ENCODE measurements at places on chromosomes 11 and 22.

- DNase-seq = no peak
Observed at GRCh38 chr22:30643055-30643875, 7.7 kb downstream of the SLC35E4 start.

GRCh38 chr22:17647991-17648390 is 9.4 kb downstream of the BCL2L13 start:
- DNase-seq = no peak

- DNase-seq = no peak
Observed at GRCh38 chr11:76663486-76663810, 7.1 kb downstream of the LRRC32 start.

DNA sequence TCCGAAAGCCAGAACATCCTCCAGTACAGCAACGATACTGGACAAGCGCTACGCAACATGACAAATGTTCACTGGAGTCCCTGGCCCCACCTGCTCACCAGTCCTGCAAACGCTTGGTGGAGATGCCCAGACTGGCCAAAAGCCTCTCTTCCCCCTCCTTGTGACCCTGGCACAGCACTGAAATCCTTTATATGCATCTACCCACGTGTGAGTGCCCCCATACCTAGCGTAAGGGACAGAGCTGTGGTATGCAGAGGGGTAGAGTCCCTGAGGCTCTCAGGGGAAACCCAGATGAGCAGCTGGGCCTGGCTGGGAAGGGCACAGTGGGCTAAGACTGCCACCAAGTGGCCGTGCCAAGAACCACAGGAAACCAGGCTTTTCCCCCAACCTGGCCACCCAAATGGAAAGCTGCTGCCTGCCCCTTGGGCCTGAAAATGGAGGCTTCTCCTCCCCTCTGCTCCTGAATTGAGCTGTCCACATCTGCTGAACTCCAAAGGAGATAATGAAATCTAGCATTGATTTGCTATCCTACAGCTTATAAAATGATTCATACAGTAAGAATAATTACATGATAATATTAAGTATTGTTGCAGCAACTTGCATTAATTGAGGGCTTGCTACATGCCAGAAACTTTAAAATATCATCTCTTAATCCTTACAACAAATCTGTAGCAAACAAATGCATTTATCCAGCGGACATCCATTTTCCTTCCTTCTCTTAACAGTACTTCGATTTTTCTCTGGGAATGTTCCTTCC is 24.8 kb upstream of the TTC12 start:
- peak; percentile 50 for DNase-seq

DNA sequence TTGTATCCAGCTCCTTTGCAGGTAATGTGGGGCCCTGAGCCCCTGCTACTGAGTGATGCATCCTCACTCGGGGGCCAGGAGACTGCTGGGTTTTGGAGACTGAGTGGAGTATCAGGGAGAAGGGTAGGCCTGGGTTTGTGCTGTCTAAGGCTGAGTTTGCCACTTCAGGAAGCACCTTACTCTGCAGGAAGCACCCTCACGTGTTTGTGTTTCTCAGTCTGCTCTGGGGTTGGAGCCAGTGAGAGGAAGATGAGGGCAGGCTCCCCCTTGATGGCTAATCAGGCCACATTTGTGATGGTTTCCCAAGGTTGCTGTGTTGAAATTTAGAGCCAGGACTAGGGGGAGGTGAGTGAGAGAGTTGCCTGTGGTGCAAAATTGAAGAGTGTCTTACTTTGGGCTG is 13.7 kb upstream of the THY1 start:
- no peak for DNase-seq

GRCh38 chr11:33867996-33868646 is 23.8 kb downstream of the LMO2 start:
- DNase-seq = no peak

DNA sequence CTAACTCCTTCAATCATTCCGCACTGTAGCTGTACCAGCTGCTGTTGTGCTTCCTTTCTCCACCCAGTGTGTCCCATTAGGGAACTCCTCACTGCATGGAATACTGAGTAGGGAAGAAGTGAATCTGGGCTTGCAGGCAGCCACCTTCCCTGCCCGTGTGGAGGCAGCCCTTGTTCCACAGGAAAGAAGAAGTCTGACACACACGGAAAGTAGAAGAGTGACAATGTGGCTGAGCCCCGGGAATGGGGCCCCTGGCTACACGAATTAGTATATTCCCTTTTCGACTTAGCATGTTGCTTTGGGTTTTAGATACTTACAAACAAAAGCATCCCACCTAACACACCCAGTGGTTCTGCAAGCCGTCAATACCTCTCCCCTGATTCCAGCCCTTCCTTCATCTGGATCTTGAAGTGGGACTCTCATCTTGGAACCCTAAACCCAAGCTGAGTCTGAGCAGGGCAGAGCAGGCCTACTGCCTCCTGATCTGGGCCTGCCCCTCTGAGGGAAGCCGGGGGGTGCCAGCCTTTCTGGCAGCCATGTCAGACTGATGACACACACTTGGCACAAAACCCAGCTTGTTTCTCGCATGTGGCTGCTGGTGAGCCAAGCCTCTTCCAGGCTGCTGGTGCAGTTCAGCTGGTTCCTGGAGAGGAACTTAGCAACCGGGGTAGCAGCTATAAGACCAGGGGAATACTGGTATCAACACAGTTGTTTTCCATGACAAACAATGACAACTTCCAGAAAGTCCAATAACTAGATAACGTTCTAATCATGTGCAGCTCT is 71.6 kb downstream of the C11orf58 start:
- no peak for DNase-seq

- DNase-seq = no peak
Observed at GRCh38 chr11:75223954-75224643, 16.5 kb upstream of the TPBGL start.

DNA sequence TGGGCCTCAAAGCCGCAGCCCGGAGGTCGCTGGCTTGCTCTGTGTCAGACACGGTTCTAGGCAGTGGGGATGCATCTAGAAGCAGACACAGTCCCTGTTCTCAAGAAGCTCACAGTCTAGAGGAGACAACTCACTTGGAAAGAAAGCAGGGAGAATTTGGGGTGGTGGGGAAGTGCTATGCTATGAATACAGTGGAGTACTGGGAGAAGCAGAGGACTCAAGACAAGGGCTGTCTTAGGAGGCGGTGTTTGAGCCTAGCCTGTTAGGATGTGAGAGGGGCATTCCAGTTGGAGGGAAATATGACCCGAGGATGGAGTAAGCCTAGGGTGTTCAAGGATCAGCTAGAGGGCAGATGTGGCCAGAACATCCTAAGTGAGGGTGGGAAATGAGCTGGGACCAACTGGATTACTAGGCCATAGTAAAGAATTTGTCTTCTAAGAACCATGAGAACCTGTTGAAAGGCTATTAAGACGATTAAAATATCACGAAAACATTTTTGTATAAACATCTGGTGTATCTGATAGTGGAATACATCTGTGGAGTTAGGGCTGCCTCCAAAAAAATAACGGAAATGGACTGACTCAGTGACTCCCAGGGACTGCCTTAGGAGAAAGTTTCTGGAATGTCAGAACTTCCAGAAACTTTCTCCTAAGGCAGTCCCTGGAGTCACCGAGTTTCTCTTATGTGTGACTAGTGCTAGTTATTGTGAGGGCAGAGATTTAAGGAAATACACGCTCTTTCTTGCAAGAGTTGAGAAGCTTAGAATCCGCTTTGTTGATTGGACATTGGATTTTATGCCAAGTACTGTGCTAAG is 1.1 kb upstream of the PITPNB start:
- DNase-seq = no peak

DNA sequence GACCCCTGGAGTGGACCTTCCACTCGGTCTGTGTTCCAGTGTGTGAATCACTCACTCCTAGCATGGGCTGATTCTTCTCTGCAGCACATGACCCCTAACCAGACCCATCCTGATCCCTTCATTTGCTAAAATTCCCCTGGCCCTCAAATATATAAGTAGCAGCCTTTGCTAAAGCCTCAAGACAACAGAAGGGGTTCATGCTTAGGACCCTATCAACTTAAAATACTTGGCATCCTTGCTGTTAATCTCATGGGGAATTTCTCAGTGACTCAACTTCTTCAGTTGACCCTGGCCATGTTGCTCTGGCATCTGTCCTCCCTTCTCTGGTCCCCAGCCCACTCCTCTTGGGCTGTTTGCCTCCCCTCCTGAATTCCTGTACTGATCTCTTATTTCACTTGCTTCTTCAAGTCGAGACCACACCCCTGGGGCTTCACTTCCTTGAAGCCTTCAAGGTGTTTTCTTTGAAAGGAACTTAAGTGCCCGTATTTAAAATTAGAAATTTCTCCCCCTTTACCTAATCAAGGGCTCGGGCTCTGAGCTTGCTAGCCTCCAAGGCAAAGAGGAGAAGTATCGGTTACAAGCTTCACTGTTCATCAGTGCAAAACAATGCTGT is 23.6 kb downstream of the NNMT start:
- DNase-seq = no peak

DNA sequence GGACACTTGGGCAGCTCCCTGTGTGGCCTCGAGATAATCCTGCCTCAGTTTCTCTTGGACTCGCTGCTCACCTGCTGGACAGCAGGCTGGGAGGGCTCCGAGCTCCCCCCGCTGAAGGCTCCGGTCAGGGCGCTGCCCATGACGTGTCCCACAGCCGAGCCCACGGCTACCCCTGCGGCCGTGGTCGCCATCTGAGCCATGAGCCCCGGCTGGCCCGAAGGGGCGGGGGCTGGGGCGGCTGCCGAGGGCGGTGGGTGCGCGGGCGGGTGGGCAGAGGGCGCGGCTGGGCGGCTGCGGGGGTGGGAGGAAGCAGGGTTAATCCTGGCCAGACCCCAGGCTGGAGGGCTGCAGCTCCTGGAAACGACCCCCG is 484 bp downstream of the CHCHD10 start:
- DNase-seq = no peak

GRCh38 chr22:26707581-26707980 is 50.2 kb downstream of the MIAT start:
- DNase-seq = no peak

- DNase-seq = no peak
Observed at GRCh38 chr11:124096364-124096763, 18.9 kb upstream of the VWA5A start.

- DNase-seq = no peak
Observed at GRCh38 chr22:25970999-25971811, 198.1 kb upstream of the SEZ6L start.

DNA sequence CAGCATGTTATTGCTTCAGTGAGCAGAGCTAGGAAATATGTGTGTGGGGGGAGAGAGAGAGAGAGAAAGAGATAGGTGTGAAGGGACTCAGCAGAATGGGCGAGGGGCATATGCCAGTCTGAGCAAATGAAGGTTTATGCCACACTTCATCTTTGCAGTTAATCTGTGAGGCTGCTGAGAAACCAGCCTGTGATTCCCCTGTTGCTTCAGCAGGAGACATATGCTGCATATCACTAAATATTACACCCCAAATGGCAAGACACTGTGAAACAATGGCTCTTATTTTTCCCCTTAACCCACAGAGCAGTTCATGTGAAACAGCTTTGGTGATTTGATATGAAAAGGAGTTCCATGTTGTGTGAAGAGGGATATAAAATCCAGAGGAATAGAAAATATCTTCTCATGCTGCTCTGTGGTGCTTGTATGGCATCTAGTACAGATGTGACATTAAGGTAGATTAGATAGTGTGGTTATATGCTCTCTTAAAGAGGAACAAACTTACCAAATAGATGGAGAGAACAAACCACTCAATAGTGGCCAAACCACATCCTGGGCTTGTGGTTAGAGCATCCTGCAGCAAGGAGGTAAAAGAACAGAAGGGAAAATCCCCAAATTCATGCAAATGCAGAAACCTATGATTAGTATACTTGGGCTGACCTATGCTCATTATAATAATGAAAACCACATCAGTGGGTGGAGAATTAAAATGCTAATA is 864.2 kb downstream of the FAM181B start:
- peak; percentile 36 for DNase-seq

- no peak for DNase-seq
Observed at GRCh38 chr11:131207901-131208300, 162.5 kb upstream of the NTM start.

DNA sequence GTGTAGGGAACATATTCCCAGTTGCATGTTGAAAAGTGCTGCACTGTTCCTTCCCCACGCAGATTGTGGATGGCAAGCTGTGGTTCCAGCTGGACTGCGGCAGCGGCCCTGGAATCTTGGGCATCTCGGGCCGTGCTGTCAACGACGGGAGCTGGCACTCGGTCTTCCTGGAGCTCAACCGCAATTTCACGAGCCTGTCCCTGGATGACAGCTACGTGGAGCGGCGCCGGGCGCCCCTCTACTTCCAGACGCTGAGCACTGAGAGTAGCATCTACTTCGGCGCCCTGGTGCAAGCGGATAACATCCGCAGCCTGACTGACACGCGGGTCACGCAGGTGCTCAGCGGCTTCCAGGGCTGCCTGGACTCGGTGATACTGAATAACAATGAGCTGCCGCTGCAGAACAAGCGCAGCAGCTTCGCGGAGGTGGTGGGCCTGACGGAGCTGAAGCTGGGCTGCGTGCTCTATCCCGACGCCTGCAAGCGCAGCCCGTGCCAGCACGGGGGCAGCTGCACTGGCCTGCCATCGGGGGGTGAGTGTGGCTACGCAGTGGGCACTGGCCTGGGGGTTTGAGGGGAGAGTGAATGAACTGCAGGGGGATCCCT is 102.7 kb upstream of the MTNR1B start:
- no peak for DNase-seq

- no peak for DNase-seq
Observed at GRCh38 chr22:17161991-17162390, 2.9 kb upstream of the HDHD5 start.

DNA sequence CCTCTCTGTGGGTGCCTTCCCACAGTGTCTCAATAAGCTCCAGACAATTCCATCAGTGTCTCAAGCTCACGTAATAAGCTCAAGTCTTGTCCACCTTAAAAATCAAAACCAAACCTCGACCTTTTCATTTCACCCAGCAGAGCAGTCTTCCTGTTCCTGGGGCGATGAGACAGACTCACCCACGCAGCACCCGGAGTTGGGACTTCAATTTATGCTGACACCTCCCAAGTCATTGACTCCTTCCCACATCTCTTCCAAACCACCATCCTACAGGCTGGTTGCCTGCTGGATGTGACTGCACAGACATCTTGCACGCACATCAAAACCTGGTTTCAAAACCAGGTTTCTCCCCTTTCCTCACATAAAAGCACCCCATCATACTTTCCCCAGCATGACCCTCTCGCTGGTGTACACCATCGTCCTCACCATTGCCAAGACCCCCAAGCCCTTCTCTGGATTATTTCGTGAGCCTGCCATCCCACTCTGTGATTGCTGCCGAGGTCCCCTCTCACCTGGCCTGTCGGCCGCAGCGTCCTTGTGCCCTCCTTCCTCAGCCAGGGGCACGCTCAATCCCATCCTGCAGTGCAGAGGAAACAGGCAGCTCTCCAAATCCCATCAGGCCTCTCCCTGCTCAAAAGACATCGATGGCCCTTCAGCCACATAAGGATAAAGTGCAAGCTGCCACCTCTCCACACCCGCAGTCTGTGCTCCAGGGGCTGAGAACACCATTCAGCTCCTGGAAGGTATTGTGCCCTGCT is 45.1 kb upstream of the FBXO3 start:
- DNase-seq = no peak

- no peak for DNase-seq
Observed at GRCh38 chr11:725624-726202, 19.7 kb downstream of the EPS8L2 start.

GRCh38 chr11:63767565-63768236 is 874 bp downstream of the ZFTA start:
- DNase-seq = no peak

- DNase-seq = no peak
Observed at GRCh38 chr11:78061921-78062311, 1.7 kb upstream of the THRSP start.

Data from activated CD4-positive, alpha-beta T cell treated with anti-CD3 and anti-CD28 coated beads for 1 hour (primary cell).